ENCODE measurements at places on chromosomes 7 and 10.

GRCh38 chr7:2975821-2976371 is 67.8 kb downstream of the CARD11 start:
- DNase-seq = no peak

GRCh38 chr10:64191286-64191685 is 670.1 kb downstream of the REEP3 start:
- no peak for DNase-seq

- no peak for DNase-seq
Measured at GRCh38 chr10:26887611-26888215, 27.0 kb upstream of the ABI1 start.

DNA sequence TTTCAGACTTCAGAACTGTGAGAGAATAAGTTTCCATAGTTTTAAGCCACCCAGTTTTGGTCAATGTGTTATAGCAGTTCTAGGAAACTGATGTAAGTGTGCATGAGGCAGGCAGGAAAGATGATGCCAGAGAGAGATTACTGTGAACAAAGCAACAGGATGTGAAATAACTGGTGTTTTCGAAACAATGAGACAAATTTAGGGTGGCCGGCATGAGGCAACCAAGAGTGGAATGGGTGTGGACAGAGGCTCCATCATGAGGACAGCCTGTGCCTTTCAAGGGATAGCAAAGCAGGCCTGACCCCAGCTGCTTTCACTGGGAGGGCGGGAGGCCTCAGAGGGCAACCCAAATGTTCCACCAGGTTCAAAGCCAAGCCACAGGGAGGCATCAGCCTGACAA is 67.3 kb upstream of the UCN3 start:
- DNase-seq = no peak

DNA sequence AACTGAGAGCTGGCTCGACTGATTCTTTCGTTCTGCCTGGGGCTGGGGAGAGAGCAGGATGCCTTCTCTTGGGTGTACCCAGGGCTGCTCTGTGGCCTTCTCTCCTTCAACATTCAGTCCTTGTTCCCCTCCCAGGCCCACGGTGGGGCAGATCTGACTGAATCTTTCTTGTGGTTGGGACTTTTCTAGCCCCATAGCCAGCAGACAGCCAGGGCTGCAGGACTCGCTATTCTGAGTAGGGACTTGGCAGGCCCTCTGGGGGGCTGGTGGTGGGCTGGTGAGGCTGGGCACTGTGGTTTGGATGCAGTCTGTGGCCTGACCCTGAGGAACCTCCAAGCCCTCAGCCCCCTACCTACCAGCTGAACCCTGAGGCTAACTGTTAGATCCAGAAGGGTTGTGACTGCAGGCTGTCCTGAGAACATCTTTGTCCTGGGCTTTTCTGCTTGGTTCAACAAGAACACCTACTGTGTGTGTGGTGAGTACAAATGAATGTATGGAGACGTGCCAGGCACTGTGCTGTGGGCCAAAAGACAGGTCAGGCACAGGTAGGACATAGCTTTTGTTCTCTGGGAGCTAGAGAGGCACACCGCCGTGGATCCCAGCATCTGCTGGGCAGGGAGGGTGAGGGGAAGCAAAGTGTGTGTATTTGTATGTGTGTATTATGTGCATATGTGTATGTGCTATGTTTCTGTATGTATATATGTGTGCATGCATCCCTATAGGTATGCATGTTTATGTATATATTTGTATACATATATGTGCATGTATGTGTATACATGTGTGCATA is 2.1 kb upstream of the PALD1 start:
- no peak for DNase-seq

DNA sequence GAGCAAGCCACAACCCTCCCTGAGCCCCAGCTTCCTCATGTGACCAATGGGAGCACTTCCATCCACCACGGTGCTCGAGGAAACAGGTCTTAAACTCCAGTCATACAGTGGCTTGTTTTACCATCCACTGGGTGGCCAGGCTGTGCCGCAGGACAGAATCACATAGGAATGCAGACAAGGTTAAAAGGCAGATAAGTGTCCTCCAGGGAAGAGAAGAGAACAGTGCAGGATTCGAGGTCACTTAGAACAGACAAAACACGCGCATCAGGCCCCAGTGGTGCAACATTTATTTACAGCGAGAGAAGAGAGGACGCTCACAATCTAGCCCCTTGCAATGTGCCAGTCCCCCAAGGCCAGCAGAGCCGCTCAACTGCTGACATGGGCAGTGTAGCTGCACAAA is 92.8 kb downstream of the TMEM130 start:
- DNase-seq = no peak

DNA sequence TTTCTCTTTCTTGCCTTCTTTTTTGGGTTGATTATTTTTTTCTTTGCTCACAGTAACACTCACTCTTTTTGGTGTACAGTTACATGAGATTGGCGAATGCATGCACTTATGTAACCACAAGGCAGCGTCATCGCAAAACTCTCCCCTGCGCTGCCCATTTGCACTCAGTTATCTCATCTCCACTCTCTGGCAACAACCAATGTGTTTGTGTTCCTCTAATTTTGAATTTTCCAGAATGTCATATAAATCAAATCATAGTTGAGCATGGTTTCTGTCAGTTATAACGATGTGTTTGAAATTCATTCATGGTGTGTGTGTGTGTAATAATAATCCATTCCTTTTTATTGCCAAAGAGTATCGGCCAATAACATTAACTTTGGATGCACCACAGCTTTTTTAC is 23.0 kb upstream of the IGFBP3 start:
- no peak for DNase-seq

GRCh38 chr10:119687192-119688032 is 36.2 kb downstream of the BAG3 start:
- no peak for DNase-seq

GRCh38 chr10:63866747-63867140 is 345.5 kb downstream of the REEP3 start:
- DNase-seq = no peak

DNA sequence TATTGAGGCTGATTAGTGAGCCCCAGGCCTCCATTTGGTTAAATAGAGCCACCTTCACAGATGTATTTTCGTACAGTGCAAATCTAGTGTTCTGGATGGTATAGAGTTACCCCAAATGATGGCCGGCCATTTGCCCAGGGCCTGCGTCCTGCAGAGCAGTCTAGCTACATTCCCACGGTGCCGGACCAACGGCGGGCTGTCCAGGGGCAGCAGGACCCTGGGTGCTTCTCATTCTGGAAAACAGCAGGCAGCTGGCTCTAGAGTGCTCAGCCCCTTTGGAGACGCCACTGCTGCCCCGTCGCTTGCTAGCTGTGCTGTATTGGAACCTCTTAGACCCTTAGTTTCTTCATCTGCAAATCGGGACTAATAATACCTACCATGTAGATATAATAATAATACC is 149.1 kb downstream of the RGS10 start:
- no peak for DNase-seq

DNA sequence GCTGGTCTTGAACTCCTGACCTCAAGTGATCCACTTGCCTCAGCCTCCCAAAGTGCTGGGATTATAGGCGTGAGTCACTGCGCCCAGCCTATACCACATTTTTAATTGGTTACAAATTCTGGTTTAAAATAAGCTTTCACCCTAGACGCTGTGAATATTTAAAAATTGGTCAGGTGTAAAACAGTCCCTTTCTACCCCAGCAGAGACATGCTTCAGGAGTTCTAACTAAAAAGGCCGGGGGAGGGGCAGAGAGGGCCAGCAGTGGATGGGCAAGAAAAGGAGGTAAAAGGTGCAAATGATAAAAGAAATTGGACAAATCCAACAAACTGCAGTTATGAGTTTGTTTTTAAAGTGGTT is 70.0 kb downstream of the WAPL start:
- DNase-seq = no peak

GRCh38 chr10:9579110-9579705 is 1438.5 kb upstream of the CELF2 start:
- DNase-seq = no peak

DNA sequence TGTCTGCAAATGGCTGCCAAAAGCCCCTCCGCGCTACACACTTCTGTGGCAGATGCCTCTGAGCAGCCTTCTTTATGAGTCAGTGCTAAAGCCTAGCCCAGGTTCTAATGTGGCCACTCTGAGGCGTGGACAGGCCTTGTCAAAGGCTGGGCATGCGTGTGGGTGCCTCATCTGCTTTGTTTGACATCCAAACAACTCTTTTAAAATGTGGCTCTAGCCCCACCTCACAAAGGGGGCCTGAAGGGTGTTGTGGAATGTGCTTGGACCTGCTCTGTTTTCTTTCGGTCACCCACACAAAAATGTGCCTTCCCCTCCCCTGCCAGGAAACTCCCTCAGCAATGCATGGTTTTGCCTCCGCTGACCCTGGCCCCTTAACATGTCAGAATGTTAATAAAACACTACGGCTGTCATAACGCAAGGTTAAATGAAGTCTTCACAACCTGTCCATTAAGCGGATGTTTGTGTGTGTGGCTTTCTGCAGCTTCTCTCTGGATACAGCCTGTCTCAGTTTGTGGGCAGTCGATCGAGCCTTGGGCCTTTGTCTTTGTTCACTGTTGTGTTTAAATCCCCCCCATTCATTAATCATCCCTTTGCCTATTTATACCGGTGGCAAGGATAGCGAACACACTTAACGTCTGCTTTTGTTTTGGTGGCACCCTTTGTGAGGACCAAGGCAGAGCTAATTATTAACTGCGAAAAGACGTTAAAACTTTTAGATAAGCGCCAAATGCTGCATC is 718.9 kb downstream of the LRMDA start:
- DNase-seq = no peak

DNA sequence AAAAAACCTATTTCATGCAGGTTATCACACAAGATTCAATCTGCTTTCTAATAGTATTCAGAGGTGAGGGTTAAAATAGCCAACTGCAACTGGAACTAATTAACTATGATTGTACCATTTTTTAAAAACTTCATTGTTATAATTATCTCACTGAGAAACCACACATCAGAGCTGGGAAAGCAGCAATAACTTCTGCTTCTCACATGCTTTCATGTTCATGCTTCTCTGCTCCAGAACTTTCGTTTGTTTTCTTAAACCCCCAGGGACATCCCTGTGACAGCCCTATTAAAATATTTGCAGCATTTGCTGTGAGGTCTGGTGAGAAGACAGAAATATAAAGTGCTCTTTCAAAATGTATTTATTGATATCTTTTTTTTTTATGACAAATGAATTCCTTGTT is 389.0 kb upstream of the SORCS1 start:
- DNase-seq = no peak

DNA sequence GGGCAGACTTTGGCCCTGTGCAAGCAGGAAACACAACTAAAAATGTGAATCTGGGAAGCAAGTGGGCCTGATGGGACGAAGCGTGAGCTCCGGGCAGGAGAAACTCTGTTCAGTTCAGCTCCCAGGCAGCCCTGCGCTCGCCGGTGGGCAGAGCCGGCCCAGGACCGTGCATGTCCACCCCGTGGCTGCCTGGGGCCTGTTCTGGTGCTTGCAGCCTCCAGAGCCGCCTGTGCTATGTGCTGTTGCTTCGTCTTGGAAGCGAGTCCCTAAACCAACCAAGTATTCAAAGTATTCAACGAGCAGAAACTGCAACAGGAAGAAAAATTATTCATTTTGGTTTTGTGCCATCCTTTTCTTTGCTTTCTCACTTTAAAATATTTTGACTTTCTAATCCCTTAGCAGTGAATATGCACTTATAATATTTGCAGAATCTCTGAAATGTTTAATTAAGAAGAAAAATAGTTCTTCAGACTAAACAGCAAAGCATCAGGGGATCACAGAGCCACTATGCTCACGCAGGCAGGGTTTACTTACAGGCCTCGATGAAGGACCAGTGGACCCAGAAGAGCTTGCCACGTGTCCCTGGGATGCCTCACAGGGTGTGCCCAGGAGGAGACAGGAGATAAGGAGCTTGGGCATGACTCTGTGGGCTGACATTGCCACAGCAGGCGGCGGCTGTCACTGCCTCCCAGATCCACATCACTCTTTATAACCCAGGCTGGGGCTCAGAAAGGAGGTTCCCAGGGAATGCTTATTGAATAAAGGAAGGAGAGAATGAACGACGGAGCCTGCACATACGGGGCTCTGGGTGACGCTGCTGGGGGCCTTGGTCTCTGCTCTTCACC is 45.6 kb downstream of the VIPR2 start:
- DNase-seq = no peak
